SK-MEL-5 (cell line): ENCODE measurements at places on chromosomes 2 and 18.

- DNase-seq: no peak
These were observed 283 bp upstream of the RBBP8 start for GRCh38 chr18:22932885-22933205.

GRCh38 chr2:199302851-199303250 is 154.9 kb downstream of the SATB2 start:
- DNase-seq: no peak

DNA sequence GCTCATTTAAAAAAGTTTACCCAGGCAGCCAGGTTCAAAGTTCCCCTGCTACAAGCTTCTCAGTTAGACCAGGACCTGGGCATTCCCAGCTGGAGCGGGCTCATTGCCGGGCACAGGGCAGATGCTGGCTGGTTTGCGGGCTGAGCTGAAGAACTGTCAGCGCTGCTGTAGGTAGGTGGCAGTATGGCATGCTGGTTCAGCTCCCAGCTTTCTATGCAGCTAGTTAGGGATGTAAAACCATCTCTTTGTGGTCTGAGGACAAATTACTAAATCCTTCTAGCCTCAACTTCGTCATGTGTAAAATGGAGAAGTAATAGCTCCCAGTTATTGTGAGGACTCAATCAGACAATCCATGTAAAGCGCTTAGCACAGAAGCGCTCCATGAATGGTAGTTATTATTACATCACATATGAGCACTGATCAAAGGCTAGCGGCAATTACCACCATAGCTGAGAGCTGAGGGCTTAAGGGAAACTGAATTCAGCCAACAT is 2.4 kb upstream of the LDLRAD4 start:
- DNase-seq: peak; percentile 85

DNA sequence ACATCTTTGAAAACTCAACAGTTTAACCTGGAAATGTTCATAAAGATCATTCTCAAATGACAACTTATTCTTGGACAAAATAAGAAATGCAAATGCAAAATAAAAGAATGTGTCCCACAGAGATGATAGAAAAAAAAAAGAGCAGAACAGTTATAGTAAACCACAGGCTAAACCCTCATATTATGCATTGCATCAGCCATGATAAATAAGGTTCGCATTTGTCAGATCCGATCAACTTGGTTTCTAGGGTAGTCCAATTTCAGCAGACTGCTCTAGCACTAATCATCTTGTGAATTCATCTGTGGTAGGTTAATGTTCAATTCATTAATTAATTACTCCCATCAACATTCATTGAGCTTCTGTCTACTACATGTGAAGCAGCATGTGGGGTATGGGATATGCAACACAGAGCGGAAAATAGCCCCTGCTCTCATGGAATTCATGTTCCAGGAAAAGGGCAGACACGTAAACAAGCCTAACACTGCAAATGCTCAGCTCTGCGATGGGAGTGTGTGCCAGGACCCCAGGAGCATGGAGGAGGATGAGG is 316.2 kb upstream of the REV1 start:
- no peak for DNase-seq

DNA sequence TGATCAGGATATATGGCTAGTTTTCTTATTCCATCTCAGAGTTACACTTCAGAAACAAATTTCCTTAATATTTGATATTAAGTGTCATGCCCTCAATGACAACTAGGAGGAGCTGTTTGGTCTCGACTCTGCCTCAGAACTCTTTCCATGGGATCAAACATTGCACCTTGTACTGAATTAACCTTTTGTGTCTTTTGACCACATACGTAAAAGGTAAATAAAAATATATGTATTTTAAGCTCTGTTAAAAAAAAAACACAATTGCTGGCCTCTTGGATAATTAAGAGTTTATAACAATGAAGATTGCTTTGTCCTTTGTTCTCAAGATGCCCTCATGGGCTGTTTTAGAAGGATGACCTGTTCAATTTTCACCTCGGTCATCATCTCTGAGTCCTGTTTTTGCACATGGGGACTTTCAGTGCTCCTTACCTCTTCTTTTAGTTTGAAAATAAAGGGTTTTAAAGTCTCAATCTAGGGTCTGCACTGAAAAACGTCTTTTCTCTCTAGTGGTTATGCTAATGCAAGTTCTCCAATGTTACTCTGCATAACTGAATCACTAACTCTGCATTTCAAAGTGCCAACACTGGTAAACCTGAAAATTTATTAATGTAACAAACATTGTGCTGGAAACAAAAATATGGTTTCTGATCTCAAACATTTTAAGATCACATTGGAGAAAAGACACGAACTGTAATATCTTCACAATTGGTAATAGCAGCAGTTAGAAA is 18.8 kb upstream of the FN1 start:
- DNase-seq: peak; percentile 61

GRCh38 chr18:67672716-67673115 is 156.2 kb upstream of the DSEL start:
- no peak for DNase-seq

DNA sequence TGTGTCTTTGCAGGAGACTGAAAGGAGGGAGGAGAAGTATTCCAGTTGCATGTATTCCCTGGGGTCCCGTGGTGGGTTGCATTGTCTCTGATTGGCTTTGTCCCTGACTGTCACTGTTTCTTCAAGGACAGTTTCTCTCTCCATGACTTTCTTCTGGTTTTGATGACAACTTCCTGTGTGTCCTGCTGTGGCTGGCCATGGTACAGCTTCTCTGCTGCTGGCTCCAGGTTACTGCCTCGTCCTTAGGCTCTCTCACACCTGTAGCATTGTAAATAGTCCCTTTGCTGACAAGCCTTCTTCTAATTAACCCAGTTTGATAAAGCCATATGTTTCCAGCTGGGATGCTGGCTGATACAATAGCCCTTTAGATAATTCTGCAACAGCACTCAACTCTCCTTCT is 129.0 kb downstream of the LPIN1 start:
- no peak for DNase-seq

DNA sequence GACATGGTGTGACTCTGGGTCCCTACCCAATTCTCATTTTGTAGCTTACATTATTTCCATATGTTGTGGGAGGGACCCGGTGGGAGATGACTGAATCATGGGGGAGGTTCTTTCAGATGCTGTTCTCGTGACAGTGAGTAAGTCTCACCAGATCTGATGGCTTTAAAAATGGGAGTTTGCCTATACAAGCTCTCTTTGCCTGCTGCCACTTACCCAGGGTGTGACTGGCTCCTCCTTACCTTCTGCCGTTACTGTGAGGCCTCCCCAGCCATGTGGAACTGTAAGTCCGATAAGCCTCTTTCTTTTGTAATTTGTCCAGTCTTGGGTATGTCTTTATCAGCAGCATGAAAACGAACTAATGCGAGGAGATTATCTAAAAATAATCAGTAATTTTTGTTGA is 1683.2 kb upstream of the SLC39A10 start:
- DNase-seq: peak; percentile 56

DNA sequence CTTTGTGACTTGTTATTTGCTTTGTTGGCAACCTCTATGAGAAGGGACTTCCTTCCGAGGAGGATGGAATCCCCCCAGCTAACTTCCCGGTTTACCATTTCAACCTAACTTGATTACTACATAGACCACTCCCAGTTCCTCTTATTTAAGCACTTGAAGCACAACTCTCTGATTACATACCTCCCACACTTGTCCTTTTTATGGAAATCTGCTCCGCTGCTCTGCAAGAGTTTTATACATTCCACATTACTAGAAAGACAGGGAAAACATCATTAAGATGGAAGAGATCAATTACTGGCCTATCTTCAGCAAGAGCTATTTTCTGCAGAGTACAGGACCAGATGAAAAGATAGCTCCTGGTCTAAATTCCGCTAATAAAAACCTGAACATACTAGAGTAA is 160.0 kb upstream of the PGAP1 start:
- DNase-seq: no peak

DNA sequence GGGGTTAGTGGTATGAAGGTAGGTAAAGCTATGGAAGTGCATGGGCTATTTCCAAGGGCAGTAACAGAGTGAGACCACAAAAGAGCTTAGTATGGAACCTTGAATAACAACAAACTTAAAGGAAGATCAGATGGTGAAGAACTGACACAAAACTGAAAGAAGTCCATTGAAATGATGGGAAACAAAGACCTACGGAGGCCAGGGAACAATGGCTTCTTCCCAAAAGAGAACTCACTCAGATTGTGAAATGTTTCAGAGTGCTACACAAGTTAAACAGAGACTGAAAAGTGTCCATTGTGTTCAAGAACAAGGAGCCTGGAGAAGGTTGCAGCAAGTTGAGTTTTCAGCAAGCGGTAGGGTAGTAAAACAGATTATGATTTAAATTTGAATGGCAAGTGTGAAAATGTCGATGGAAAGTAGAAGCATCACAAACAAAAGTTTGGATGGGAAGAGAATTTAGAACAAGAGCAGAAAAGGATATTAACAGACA is 700.0 kb upstream of the NXPH2 start:
- DNase-seq: peak; percentile 8

GRCh38 chr2:176317623-176318065 is 48.4 kb downstream of the MTX2 start:
- DNase-seq: peak; percentile 29

GRCh38 chr18:23121133-23121532 is 14.2 kb upstream of the CABLES1 start:
- no peak for DNase-seq

GRCh38 chr2:98508709-98509066 is 64.0 kb downstream of the INPP4A start:
- DNase-seq: no peak

DNA sequence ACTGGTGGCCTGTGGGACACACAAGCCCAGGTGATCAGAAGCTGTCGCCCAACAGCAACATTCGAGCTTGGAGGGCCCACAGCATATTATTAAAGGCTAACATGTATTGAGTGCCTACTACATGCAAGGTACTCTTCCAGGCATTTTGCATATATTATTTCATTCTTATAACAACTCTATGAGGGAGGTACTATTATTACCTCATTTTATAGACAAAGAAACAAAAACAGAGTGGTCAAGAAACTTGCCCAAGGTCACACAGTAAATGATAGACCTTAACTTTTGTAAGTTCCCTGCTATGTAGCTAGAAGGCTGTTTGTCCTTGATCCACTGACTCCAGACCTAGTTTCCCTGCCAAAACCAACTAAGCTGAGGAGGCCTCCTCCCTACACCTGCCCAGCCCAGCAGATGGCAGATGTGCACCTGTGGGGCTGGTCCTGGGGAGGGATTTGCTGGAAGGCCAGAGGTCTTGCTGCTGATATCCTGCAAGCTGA is 35.7 kb downstream of the KANSL3 start:
- DNase-seq: no peak

GRCh38 chr2:12676771-12677170 is 40.0 kb upstream of the TRIB2 start:
- DNase-seq: no peak

DNA sequence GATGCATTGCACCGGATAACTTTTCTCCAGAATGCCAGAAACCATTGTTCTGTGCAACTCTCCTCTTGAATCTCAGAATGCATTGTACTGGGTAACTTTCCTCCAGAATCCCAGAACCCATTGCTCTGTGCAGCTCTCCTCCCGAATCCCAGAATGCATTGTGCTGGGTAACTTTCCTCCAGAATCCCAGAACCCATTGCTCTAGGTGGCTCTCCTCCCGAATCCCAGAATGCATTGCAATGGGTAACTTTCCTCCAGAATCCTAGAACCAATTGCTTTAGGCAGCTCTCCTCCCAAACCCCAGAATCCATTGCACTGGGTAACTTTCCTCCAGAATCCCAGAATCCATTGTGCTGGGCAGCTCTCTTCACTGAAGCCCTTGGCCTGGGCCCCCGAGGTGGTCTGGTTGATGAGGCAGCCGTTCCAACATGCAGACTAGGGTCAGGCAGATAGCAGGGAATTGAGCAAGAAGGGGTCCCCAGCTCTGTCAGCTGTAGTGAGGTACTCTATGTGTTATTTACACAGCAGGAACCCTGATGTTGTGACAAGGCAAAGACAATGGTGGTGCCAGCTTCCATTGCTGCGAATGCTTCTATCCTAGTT is 9.4 kb downstream of the FOSL2 start:
- no peak for DNase-seq

- no peak for DNase-seq
These were observed 178.8 kb upstream of the GLI2 start for GRCh38 chr2:120556911-120557310.

GRCh38 chr2:113755835-113756354 is 547 bp downstream of the SLC35F5 start:
- no peak for DNase-seq

- DNase-seq: no peak
These were observed 6.9 kb downstream of the CREG2 start for GRCh38 chr2:101380376-101380775.

DNA sequence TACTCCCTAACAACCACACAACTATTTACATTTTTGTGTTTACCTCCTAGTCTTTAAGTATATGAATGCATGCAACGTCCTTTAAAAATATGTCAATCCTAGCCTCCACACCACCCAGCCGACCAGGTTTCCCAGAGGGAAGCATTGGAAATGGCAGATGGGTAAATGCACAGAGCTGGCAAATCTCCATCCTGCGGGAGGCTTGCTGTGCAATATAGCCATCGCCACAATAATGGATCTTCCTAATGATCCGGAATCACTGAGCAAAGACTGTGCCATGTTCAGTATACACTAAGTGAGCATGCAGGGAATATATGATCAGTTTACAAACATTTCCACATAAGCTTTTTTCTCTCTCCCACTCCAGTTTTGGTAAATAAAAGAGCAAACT is 131.8 kb downstream of the NEDD4L start:
- DNase-seq: no peak

DNA sequence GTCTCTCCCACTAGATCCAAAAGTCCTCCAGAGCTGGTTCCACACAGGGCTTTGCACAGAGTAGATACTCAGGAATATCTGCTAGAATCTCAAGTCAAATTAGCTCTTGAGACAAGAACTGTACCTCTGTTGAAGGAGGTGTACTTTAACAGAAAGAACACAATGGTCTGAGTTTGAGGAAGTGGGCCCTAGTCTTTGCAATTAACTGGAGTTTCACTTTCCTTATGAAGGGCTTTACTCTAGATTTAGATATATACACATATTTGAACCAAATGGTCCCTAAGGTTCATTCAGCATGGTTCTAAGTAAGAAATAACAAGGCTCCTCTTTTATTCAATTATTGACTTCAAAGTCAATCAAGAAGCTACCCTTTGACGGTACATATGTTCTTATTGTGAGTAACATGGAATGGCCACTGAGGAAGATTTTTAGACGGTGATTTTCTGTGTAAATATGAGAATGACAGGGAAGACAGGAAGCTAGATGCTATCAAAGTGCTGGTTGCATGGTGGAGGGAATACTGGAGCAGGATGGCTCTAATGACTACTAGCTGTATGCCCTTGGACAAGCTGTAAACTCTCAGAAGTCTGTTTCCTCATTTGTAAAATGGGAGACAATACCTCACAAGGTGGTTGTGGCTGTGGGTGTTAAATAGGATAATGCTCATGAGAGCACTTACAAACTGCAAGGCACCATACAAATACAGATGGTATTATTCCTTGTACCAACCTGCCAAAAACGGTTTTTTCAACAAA is 73.5 kb upstream of the SERTAD2 start:
- DNase-seq: no peak

DNA sequence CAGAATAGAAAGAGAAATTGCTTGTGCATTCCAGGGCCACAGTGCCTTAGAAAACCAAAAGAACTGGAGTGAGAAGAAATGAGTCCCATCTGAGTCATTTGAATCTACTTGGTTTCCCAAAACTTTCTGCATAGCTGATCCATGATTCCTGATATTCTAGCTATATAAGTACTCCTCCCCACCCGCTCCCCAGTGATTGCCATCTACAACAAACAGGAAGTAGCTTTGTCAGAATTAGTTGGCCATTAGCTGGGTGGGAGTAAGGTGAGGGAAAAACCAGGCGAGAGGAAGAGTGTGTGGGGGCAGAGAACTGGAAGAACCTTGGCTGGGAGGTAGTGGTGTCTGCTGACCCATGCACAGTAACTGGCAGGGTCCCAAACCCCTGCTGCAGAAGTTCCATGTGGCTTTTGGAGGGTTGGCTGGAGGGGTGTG is 122.1 kb downstream of the ACAA2 start:
- no peak for DNase-seq
